ENCODE measurements at places on chromosomes 2 and 18.

DNA sequence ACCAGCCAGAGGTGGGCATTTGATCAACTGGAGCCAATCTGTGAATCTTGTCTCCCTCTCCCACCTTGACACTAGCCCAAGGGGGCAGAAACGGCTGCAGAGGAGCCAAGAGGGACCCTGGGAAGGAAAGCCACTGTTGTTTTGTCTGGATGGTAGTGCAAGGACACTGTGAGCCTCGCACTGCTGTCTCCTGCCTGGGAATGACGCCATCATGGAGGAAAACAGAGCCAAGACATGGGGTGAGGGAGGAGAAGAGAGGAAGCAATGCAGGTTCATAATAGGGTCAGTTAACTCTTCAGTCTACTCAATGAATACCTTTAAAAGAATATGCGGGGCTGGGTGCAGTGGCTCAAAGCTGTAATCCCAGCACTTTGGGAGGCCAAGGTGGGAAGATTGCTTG, 231.1 kb upstream of the AGAP1 start:
- no peak for DNase-seq

- DNase-seq = no peak
These were observed 102.0 kb downstream of the ARHGAP15 start for GRCh38 chr2:143231254-143231645.

DNA sequence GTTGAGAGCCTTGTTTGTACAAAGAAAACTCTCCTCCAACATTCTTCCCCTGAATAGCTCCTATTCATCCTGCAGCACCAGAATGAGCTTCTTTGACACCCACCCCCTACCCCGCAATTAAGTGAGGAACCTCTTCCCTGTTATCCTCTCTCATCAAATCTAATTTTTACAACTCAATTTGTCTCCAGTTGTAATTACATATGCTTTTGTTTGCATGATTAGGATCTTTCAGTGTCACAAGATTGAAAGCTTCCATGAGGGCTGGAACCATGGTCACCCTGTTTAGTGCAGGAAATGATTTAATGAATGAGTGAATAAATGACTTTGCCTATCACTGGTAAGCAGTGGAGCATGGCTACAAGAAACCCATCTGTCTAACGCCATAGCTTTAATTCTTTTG, 334.6 kb upstream of the KLHL29 start:
- DNase-seq = no peak

- no peak for DNase-seq
These were observed 2.9 kb downstream of the NEDD4L start for GRCh38 chr18:58046794-58047555.

DNA sequence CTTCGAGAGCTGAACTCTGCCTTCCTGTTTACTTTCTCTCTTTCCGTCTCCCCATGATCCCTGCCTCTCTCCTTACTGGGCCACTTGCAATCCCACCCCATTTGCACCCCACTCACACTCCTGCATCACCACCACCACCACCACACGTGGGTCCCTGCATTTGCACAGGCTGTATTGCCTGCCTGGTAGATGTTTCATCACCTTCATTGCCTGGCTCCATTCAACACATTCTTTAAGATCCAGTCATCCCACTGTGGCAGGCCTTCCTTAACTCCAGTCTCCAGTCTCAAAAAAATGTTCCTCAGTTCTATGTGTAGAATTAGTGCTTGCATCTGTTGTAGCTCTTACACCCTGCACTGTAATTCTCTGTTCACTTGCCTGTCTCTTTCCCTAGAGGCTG, 13.9 kb downstream of the NOSTRIN start:
- DNase-seq = no peak

GRCh38 chr2:31388736-31389135, 25.8 kb downstream of the XDH start:
- DNase-seq = no peak

DNA sequence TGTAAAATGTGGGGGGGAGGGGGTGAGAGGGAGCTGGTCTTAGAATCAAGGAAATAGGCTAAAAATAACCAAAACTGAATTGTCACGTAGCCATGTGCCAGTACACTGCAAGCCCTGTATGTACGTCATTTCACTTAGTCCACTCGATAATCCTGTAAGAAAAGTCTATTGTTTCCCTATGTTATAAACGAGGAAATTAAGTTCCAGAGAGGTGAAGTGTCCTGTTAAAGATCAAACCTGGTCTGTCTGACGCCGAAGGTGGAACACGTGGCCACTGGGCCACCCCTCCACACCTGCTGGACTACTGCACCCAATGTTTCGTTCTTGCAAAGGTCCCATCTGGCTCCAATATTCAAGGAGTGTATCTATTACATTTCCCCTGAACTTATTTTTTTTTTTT, 29.6 kb downstream of the TFCP2L1 start:
- no peak for DNase-seq

DNA sequence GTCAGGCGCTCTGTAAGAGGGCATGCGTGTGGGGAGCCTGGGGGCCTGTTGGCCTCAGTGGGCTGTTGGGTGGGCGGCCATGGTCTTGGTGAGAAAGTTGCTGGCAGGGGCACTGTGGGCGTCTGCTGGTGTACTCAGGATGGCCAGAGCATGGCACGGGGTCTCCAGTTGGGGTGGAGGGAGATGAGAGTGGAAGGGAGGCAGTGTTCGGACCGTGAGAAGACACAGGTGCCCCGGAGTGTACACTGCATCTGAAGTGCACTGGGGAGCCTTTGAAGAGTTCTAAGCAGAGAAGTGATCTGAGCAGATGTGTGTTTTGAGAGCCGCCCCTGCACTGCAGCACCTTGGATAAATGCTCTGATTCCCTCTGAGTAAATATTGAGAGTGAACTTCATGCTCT, 150.8 kb downstream of the LDLRAD4 start:
- DNase-seq = no peak

- DNase-seq = no peak
These were observed 125.3 kb downstream of the ZFP36L2 start for GRCh38 chr2:43100883-43101662.

DNA sequence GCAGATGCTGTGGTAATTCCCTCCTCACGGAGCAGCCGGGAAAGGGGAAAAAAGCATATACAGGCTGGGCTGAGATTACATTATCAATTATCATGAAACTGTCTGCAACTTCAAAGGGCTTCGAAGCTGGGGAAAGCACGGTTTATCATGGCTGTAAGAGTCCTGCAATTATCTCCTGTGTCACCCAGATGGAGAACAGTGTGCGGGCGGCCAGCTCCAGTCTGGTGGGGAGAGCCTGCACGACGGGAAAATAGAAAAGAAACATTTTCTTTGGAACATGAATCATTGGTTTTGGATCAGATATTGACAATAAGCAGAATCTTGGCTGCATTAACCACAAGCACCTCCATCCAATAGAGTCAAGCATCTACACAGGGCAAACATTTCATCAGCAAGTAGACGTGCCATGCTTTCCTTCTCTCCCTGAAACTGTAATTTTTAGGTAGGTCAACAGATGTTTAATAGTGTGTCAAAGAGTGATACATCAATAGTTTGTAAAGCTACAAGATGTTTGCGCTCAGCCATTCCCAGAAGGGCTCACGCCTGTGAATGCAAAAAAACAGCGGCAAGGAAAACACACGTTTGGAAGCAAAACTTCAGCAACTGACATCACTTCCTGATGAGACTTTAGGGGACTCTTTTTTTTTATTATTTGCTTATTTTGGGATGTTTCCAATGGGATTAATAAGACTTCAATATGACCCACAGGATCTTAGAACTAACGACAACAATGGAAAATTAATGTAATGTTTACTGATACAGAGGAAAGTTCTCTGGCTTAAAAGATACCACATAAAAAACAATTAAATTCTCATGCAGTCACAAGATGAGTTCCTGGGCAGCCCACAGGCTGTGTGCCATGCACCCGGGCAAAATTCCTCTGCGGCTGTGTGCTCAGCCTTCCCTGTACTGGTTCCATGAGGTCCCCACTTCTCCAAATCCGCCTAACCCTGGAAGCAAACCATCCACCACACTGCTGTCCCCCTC, 111.0 kb upstream of the SALL3 start:
- DNase-seq = no peak

GRCh38 chr2:177852389-177852788, 220.2 kb downstream of the PDE11A start:
- DNase-seq = no peak

GRCh38 chr2:23083966-23084365, 301.0 kb upstream of the KLHL29 start:
- no peak for DNase-seq

DNA sequence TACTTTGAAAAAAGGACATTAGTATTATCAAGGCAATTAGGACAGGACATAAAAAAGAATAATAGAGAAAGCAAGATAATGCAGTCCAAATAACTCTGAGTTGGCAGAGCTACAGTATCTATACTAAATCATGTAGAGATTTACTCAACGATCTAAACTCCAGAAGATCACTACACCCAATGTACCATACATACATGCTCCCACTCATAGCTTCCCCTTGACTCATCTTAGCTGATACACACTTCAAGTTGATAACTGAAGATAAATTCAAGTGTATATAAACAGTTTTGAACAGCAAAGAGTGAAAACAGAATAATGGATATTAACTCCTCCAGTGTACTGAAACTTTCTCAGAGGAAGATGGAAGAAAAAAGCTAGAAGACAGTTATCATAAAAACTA, 78.5 kb downstream of the SESTD1 start:
- no peak for DNase-seq

DNA sequence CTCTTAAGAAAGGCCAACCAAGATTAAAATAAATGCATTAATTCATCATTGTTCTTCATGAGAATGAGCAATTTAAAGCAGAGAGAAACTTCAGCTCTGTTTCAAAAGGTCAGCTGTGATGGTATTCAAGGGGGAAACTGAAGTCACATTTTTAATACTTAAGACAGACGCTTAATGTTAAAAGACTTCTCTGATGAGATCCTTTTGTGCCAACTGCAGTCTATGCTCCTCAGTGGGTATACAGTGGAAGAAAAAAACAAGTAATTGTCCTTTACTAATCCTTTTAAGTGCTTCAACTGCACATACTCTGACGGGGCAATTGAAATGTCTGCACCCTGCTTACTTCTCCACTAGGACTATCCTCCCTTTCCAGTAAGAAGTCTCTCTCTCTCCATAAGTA, 309.7 kb downstream of the GULP1 start:
- DNase-seq = no peak

- DNase-seq = no peak
These were observed 8.9 kb downstream of the GPR17 start for GRCh38 chr2:127654838-127655175.

GRCh38 chr2:201007584-201007998, 44.1 kb upstream of the ORC2 start:
- no peak for DNase-seq

DNA sequence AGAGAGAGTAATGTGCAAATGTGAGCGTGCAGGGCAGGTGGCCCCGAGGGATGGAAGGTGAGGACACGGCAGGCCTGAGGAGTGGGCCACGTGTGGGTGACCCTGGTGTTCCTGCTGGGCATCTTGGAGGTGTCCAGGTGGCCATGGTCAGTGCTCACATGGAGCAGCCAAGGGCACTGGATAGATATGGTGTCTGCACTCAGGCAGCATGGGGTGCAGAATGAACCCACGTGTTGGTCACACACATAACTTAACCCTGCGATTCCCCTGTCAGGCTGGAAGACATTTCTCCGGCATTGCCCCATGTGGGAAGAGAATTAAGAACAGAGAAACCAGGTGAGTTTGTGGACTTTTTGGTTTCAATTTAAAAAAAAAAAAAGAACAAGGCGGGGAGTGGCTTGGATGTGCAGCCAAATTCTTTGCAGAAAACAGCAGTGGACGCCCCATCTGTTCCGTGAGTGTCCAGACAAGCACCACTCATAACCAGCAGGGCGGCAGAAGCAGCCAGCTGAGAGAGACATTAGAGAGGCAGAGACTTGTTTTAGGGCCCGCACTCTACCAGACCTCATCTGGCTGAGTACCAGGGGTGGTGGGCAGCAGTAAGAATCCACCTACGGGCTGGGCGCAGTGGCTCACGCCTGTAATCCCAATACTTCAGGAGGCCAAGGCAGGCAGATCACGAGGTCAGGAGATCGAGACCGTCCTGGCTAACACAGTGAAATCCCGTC, 249.8 kb downstream of the ACKR3 start:
- no peak for DNase-seq

DNA sequence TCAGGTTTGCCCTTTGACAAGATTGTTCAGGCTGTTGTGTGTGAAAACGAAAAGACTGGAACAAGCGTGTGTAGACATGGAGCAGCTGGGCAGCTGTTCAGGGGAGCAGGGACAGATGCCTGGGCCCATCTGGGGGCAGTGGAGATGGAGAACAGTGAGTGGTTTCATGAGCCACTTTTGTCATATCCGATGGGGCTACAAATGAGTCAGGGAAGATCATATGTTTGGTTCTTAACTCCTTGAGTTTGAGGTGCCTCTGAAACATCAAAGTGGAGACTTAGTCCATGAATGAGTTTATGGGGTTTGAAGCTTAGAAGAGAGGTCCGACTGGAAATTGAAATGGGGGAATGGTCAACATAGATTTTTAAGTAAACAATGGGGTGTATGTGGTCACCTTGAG, 9.3 kb upstream of the PLB1 start:
- DNase-seq = no peak

GRCh38 chr2:45003579-45004551, 5.4 kb downstream of the SIX2 start:
- DNase-seq = no peak

DNA sequence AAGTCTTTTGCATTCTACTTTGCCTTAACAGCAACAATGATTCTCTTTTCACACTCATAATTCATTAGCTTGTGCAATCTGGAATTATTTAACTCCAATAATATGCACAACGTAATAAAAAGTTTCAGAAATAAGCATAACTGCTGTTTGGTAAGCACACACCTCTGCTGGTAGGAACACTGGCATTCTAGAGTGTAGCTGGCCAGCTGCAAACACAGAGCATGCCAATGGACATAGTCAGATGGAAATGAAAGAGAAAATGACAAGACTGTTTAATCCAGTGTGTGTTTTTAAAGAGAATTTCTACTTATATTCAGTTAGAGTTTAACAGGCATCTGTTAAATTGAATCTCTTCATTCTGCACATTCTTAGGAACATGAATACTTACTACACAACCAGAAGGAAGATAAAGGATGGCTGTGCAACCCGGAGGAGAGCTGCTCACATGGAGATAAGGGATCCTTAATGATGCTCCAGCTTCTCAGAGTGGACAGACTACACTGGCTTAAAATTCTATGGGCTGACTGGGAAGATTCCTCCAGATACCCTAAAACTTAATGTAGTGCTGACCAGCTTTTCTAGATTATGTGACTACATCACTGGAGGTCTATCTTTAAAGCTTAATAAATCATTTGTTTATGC, 94.6 kb upstream of the CHAC2 start:
- DNase-seq = no peak

- DNase-seq = no peak
These were observed 10.4 kb downstream of the COPS9 start for GRCh38 chr2:240125742-240126141.

GRCh38 chr2:118992740-118993391, 50.9 kb downstream of the MARCO start:
- no peak for DNase-seq

GRCh38 chr18:58753976-58754375, 82.7 kb downstream of the MALT1 start:
- no peak for DNase-seq

- no peak for DNase-seq
These were observed 218.5 kb downstream of the TFCP2L1 start for GRCh38 chr2:121066526-121066925.

- no peak for DNase-seq
These were observed 694 bp downstream of the UNC50 start for GRCh38 chr2:98608962-98609604.

- no peak for DNase-seq
These were observed 10.7 kb upstream of the CD226 start for GRCh38 chr18:69958422-69958821.
